AG10803 (cell line): ENCODE measurements at places on chromosomes 11 and 22.

- no peak for DNase-seq
Observed at GRCh38 chr22:37484480-37485394, 1.4 kb downstream of the MFNG start.

DNA sequence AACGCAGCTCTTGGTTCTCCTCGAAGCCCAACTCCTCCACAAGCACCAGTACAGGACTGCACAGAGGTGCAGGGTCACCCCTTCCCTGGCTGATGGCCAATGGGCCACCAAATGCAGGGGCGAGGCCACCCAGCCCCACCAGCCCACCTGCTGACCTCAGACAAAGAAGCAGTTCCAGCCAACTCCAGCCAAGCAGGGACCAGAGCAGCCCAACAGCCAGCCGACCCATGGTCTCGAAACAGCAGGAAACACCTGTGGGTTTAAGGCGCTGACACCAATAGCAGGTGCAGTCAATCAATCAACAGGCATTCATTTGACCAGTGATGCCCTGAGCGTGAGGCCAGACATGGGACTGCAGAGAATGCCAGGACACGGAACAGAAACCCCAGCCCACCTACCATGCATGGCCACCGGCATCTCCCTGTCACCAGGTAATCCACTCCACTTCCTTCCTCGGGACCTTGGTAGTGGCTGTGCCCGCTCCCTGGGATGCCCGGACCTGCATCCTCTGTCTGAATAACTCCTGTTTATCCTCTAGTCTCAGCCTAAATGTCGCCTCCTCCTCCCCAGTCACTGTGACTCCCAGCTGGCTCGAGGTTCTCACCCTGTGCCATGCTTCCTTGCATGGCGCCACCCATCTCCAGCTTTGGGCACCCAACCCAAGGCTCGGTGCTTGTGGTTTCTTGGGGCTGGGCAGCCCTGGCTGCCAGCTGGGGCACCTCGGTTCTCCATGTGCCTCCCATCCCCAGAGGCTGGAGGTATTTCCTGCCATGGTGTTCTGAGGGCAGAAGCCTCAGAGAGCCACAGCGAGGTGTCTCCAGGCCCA, 1475.4 kb downstream of the BRD1 start:
- no peak for DNase-seq

DNA sequence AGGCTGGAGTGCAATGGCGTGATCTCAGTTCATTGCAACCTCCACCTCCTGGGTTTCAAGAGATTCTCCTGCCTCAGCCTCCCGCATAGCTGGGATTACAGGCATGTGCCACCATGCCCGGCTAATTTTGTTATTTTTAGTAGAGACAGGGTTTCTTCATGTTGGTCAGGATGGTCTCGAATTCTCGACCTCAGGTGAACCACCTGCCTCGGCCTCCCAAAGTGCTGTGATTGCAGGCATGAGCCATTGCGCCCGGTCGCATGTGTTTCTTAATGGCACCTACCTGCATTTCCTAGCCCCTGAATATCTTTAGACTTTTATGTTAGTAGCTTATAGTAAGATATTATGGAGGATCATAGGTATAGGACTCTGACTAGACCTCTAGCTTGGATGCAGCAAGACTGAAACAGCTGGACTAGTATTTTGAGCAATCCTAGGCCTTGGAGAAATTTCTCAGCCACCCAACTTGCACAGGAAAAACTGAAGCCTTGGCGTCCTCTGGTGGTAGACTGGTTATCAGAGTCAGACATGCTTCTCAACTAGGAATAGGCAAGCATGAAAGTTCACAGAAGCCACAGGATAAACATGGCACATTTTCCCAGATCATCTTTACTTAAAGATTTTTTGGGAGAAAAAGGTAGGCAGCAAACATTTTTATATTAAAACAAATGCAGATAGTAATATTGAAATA, 22.7 kb upstream of the C1QTNF4 start:
- peak; percentile 85 for DNase-seq

DNA sequence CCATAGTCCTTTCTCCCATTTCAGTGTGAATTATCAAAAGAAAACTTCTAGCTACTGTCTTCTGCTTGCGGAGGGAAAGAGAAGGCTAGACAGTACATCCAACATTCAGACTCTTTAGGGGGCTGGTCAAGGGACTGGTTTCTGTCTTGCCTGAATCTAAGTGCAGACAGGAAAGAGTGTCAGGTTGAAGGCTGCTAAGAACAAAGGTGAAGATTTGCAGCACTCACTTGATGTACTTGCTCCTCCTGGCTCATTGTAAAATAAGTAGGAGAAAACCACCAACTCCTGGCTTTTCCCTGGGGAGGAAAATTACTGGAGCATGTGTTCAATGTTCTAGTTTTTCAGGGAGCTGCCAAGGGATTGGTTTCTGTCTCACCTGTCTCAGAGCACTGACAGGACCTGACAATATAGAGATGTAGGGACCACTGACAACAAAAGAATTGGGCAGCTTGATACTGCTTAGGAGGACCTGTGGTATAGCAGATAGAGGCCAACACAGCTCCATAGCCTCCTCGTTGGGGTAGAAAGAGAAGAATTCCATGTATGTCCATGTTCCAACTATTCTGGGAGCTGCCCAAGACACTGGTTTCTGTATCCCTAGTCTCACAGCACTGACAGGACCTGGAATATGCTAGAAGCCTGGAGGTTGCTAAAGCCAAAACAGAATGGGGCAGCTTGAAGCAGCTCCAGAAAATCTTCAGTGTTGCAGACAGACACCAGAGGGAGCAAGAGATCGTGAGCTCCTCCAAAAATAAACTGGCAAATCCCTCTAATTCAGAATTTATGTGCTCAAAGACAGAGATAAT, 39.7 kb upstream of the MMP12 start:
- DNase-seq: peak; percentile 60

GRCh38 chr11:79400206-79400605, 40.6 kb downstream of the TENM4 start:
- no peak for DNase-seq

- peak; percentile 87 for DNase-seq
Observed at GRCh38 chr11:120332822-120333716, 3.1 kb upstream of the ARHGEF12 start.
